ENCODE measurements at places on chromosomes 12 and 14.

DNA sequence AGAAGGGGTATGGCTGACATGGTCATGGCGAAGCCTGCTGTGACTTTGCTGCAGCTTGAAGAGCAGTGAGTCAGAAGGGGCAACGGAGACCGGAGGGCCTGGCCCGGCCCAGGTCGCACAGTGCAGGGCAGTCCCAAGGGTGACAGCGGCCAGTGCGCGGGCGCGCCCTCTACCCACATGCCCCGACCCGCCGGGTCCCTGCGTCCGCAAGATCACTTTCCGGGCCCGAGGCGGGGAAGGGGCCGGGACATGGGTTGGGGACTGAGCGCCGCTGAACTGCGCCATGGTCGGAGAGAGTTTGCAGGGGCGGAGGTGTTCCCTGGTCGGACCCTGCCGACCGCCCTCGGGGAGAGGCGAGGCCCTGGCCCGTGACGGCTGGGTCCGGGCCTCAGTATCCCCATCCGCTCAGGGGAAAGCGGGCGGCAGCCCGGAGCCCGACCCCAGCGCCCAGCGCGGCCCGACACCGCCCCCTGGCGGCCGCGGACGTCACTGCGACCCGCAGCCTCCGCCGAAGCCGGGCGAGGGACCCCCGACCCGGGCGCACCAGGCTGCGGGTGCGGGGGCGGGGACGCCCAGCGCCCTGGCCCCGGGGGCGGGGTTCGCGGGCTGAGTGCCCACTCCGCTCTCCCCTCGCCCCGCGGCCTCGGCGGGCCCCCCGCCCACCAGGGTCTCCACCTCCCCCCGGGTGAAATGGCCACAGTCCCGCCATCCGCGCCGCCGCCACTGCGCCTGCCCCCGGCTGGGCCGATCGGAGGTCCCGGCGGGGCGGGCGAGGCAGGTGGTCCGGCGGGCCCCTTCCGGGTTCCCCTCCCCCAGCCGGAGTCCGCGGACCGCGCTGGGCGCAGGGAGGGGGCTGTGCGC is 7.2 kb upstream of the ANKRD9 start:
- no peak for DNase-seq

DNA sequence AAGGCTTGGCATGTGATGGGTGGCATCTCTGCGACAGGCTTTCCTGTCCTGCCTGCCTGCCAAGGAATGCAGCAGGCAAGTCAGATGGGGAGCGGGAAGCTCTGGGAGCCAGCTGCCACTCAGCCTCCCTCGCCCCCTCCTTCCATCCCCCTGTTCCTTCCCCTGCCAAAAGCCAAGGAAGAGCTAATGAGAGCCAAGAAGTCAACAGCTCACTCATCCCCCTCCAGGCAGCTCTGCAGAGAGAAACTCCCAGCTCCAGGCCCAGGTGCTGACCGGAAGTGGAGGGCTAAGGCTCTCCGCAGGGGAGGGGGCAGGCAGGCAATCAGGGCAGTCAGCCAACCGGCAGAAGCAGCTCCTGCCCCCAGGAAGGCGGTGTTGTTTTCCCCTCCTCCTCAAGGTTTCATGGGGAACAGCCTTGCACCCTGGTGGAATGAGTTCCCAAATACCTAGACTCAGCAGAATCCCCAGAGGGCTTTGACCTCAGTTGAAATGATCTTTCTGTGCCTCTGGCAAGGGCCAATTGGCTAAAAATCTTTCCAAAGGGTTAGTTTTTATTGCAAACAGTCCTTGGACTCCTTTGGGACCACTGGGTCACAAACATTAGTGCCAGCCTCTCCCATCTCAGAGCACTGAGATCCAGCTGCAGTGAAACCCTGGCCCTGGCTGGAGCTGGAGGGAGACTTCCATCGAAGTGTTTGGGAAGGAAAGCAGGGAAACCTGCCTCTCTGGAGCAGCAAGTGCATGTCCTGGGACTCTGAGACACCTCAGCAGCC is 349.1 kb downstream of the DPF3 start:
- no peak for DNase-seq

- no peak for DNase-seq
These were observed 53.1 kb downstream of the ZFYVE26 start for GRCh38 chr14:67763158-67763822.

- no peak for DNase-seq
These were observed 54.9 kb downstream of the IRAK3 start for GRCh38 chr12:66243911-66244310.

DNA sequence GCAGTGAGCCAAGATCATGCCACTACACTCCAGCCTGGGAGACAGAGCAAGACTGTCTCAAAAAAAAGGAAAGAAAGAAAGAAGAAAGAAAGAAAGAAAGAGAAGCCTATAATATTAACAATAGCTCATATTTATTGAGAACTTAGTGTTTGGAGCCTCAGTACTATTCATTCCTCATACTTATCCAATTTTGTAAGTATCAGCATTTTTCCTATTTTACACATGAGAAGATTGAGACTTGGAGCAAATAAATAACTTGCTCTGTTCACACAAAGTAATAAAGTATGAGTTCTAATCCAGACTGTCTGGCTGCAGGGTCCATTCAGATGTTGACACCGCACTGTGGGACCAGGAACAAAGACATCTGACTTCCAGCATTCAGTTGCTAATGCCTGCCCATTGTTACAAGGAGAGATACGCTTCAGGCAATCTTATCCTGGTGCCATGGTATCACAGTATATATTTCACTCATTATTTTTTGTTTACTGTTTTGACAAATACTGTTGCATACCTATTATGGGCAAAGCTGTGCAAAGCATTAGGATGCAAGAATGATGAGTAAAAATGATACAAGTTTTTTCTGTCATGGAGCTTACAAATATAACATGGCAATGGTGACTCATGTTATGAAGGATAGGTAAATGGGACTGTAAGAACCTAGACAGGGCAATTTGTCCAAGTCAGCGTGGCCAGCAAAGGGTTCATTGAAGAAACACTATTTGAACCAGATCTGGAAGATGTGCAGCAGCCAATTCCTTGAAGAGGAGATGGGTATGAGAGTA is 21.4 kb upstream of the TMTC2 start:
- DNase-seq: no peak

DNA sequence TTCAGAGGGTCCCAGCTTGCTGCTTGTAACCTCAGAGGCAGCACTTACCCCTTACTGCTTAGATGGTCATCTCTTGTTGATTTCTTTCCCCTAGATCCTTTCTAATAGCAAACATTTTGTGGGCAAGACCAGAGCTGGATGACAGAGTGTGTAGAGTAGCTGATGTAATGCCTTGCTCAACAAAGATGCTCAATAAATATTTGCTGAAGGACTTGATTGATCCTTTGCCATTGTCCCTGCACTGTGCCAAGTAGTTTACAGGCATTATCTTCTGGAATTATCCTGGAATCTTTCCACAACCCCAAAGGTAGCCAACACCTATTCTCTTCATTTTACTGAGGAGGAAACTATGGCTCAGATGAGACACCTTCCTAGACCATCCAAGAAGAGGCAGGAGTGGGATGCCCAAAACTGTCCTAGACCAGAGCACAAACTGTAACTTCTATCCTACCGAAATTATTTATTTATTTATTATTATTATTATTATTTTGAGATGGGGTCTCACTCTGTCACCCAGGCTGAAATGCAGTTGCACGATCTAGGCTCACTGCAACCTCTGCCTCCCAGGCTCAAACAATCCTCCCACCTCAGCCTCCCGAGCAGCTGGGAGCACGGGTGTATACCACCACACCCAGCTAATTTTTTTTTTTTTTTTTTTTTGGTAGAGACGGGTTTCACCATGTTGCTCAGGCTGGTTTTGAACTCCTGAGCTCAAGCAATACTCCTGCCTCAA is 1.4 kb downstream of the MMAB start:
- no peak for DNase-seq

DNA sequence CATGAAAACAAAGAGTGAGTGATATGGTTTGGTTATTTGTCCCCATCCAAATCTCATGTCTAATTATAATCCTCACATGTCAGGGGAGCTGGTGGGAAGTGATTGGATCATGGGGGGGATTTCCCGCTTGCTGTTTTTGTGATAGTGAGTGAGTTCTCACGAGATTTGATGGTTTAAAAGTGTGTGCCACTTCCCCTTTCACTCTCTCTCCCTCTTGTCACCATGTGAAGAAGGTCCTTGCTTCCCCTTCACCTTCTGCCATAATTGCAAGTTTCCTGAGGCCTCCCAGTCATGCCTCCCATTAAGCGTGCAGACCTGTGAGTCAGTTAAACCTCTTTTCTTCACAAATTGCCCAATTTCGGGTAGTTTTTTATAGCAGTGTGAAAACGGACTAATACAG is 2.1 kb upstream of the ATXN7L3B start:
- DNase-seq: no peak

DNA sequence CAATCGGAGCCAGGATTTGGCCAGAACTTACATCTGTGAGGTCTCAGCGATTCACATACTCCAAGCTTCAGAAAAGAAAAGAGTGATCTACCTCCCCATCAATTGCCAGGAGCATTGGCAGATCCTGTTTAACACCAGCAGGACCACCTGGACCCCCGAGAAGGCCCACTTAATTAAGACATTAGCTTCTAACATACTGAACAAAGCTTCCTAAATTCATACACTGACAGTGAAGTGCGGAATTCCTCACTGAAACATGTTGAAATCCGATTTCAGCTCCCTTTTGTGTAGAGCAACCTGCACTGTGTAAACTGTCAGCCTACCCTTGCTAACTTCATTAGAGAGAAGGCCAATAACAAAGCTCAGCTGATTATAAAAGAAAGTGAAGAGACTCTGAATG is 274.0 kb downstream of the NOVA1 start:
- DNase-seq: no peak

GRCh38 chr12:39946361-39947280 is 159.3 kb downstream of the SLC2A13 start:
- DNase-seq: no peak

DNA sequence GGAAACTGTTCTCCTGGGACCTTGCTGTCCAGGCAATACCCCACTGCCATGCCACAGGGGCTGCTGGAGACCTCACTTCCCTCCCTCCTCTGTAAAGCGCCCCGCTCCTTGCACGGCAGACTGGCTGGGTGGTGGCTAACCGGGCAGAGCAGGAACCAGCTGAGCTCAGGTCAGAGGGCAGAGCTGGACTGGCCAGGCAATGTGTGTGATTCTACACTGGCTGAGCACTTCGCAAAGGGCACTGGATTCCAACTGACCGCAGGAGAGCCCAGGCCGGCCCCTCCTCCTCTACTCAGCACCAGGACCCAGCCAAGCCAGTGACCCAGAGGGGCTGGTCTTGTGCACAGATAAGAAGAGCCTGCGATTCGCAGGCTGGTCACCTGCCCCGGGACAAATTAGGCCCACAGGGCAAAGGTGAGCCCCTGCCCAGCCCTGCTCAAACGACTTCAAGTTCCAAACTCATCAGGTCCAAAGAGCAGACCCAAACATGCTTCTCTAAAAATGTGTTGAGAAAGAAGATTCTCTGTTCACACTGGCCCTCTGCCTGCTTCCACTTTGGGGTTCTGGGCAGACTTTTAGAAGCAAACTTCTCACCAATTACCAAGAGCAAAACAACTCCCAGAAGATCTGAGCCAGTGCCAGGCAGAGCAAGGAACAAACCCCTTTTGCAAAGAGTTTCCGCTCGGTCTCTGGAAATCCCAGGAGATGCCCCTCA is 54.9 kb upstream of the DIO3 start:
- DNase-seq: no peak

- DNase-seq: no peak
These were observed 595 bp upstream of the KRT85 start for GRCh38 chr12:52367876-52368275.

- DNase-seq: no peak
These were observed 17.1 kb downstream of the FOXG1 start for GRCh38 chr14:28783664-28784063.

GRCh38 chr14:45284802-45285201 is 31.8 kb upstream of the MIS18BP1 start:
- DNase-seq: no peak

DNA sequence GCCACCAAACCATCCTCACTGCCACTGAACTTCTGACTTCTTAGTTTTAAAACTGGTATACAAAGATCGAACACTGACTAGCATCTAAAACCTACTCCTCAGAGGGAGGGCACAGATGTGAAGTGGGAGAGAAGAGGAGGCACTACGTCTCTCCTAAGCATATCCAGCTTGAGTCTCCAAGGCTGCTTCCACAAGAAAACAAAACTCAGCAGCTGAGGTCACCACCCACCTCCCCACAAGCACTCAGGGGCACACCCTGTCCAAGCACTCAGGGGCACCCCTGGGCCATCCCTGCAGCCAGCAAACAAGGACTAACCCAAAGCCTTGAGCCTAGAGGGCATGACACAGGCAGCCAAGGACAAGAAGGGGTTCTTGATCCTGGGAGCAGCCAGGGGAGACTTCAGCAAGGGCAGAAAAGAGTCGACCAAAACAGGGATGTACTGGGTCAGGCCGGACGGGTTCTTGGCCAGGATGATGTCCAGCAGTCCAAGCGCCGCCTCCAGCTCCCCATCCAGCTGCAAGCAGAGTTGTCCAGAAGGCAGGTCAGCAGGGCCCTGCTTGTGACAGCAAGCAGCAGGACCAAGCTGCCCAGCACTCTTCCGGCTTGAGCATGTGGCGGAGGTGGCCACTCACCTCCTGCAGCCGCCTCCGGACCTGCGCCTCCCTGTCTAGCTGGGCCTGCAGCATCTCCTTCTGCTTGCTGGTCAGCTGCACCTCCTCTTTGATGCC is 34.8 kb downstream of the GCN1 start:
- DNase-seq: no peak

- no peak for DNase-seq
These were observed 224.4 kb downstream of the NUBPL start for GRCh38 chr14:31785574-31785973.

DNA sequence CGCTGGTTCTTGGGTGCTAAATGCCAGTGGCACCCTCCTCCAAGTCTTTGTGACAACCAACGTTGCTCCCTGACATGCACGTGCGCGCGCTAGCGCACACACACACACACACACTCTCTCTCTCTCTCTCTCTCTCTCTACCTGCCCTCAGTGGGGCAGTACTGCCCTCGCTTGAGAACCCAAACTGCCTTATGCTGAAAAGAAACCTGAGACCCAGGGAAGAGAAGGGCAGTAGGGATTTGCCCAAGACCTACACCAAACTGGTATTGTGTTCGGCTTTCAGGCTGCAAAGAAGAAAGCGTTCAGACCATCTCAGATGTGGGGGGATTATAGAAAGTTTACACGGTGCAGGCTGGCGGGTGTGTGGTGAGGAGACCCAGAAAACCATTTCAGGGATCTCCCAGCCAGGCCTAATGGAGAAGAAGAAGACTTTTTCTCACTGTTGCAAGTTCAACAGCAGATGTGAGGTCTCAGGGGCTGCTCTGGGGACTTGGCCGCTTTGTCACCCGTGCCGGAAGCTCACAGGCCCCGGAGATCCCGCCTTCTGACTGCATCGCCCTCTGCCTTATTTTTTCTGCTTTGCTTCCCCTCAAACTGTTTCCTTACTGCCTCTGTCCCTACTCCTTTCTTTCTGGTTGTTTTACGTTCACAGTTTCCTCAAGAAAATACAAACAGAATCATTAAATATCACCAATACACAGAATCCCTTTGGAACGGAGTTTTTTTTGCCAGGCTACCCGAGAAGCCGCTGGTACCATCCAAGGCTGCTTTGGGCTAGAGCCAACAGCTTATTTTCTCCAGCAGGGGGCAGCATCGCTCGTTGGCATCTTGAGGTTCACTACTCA is 82.4 kb downstream of the PPM1A start:
- peak; percentile 19 for DNase-seq

GRCh38 chr12:56900583-56900982 is 33.6 kb downstream of the SDR9C7 start:
- DNase-seq: no peak

GRCh38 chr14:93019367-93019843 is 96.3 kb downstream of the ITPK1 start:
- DNase-seq: no peak
